ENCODE measurements at places on chromosomes 16 and 17.

GRCh38 chr17:1455291-1455796 lies 688 bp downstream of the CRK start:
- no peaks in the 10 kb centered on the region for H3K27me3 ChIP-seq
- H3K4me3 ChIP-seq: peak overlapping the region; percentile 81
- no peaks in the 10 kb centered on the region for H3K36me3 ChIP-seq
- peaks cover 39% of the 10 kb centered on the region for H3K4me1 ChIP-seq
- H3K27ac ChIP-seq: peak overlapping the region; percentile 94

DNA sequence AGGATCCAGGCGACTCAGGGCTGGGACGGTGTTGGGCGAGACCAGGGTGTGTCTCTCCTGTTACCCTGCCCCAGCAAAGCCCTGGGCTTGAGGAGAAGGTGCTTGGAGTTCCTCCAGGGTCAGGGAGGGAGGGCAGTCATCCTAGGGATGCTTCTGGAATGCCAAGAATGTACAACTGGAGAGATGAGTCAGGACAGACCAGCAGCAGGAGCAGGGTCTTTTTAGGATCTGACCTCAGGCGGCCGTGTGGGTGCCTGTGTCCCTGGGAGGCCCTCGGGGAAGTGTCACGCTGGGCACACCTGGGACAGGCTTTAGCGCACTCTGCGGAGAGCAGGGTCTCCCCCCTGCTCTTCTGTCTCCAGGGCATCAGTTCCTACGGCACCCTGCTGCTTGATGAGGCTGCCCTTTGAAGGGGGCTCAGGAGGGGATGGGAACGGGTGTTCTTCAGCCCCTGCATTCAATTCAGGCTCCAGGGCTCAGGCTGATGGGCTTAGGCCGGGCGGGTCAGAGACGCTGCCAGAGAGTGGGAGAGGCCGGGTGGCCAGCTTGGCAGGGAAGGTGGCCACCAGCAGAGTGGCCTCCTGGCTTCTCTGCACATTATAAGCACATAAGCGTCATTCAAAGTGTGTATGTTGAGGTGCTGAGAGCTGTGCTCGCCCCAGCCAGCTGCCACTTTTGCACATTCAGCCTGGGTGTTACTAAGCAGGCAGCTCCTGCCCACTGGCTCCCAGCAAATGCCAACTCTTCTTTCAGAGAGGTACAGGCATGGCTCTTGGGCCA lies 8.4 kb upstream of the MTSS2 start:
- H3K27ac ChIP-seq: no peak overlapping the region
- H3K4me1 ChIP-seq: no peaks in the 10 kb centered on the region
- H3K27me3 ChIP-seq: no peaks in the 10 kb centered on the region
- no peaks in the 10 kb centered on the region for H3K36me3 ChIP-seq
- no peak for DNase-seq

- no peaks in the 10 kb centered on the region for H3K27me3 ChIP-seq
- peaks cover 14% of the 10 kb centered on the region for H3K4me1 ChIP-seq
- H3K27ac ChIP-seq: no peak overlapping the region
- DNase-seq: no peak
Observed at GRCh38 chr17:35138218-35138617, 3.9 kb downstream of the NLE1 start.

GRCh38 chr16:58425756-58426494 lies 33.7 kb downstream of the GINS3 start:
- H3K4me3 ChIP-seq: no peak overlapping the region
- H3K27ac ChIP-seq: no peak overlapping the region
- no peaks in the 10 kb centered on the region for H3K36me3 ChIP-seq
- peaks cover 11% of the 10 kb centered on the region for H3K4me1 ChIP-seq
- no peaks in the 10 kb centered on the region for H3K27me3 ChIP-seq

DNA sequence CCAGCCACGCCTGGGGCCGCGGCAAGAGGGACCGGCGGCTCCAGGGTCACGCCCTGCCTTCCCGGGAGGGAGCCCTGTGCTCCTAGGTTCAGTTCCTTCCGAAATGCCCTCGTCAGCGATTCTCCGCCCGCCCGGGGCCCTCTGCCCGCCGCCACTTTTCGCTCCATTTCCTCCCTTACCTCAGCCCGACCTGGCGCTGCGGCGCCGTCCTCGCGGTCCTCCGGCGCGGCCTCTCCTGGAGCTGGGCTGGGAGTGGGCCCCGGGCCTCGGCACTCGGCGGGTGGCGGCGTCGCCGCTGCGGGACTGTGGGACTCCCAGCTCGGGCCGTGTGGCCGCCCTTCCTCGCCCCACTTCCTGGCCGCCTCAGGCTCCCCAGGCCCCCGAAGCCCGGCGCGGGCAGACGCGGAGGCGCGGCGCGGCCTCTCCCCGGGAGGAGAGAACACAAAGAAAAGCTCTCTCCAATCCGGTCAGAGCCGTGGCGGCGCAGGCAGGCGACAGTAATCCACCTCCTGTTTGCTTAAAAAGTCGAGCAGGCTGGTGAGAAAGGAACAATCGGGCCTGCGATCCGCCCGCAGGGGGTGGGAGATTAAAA lies 1.6 kb downstream of the BAHCC1 start:
- H3K27me3 ChIP-seq: peaks cover 72% of the 10 kb centered on the region
- H3K4me3 ChIP-seq: peak overlapping the region; percentile 32
- H3K4me1 ChIP-seq: peaks cover 62% of the 10 kb centered on the region

- peaks cover 77% of the 10 kb centered on the region for H3K4me1 ChIP-seq
- H3K27ac ChIP-seq: peak overlapping the region; percentile 89
- H3K4me3 ChIP-seq: peak overlapping the region; percentile 49
- H3K27me3 ChIP-seq: no peaks in the 10 kb centered on the region
- peak; percentile 74 for DNase-seq
Observed at GRCh38 chr17:48427598-48427997, 2.4 kb downstream of the SKAP1 start.

DNA sequence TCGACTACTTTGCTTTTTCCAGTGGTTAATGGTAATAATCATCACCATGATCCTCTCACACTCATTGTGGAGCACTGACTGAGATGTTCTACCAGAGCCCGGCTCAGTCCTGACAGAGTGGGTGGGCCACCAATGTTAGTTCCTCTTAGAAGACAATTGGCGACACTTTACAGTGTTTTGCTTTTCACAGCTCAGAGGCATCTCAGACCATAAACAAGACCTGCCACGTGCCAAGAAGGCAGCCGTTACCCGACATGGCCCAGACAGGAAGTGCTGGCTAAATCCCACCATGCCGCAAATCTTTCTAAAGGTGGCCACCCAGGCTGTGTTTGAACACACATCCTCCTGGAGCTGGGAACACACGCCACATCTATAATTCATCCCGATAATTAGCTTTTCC lies 103.7 kb downstream of the XYLT1 start:
- peaks cover 100% of the 10 kb centered on the region for H3K4me1 ChIP-seq
- no peak for DNase-seq
- no peaks in the 10 kb centered on the region for H3K36me3 ChIP-seq

- DNase-seq: no peak
- no peaks in the 10 kb centered on the region for H3K4me1 ChIP-seq
- H3K36me3 ChIP-seq: no peaks in the 10 kb centered on the region
- H3K4me3 ChIP-seq: no peak overlapping the region
- no peaks in the 10 kb centered on the region for H3K27me3 ChIP-seq
Observed at GRCh38 chr16:86949630-86950029, 367.6 kb downstream of the C16orf95 start.

- H3K4me3 ChIP-seq: no peak overlapping the region
- no peaks in the 10 kb centered on the region for H3K4me1 ChIP-seq
- H3K27me3 ChIP-seq: no peaks in the 10 kb centered on the region
- H3K27ac ChIP-seq: no peak overlapping the region
- peak; percentile 3 for DNase-seq
Observed at GRCh38 chr16:303760-304505, 21.0 kb downstream of the PDIA2 start.

DNA sequence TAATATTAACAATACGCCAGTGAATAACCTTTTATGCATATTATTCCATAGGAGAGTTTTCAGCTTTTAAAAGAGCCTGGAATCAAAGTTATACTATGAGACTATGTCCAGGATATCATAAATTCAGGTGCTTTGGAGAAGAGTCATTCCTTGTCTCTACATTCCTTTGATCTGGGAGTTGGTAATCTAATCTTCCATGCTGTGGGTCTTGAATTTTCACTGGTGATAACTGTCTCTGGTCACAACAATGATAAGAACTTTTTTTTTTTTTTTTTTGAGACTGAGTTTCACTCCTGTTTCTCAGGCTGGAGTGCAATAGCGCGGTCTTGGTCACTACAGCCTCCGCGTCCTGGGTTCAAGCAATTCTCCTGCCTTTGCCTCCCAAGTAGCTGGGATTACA lies 50.8 kb downstream of the CHD9 start:
- DNase-seq: no peak
- H3K27ac ChIP-seq: no peak overlapping the region
- no peaks in the 10 kb centered on the region for H3K36me3 ChIP-seq
- H3K4me3 ChIP-seq: no peak overlapping the region
- no peaks in the 10 kb centered on the region for H3K4me1 ChIP-seq

DNA sequence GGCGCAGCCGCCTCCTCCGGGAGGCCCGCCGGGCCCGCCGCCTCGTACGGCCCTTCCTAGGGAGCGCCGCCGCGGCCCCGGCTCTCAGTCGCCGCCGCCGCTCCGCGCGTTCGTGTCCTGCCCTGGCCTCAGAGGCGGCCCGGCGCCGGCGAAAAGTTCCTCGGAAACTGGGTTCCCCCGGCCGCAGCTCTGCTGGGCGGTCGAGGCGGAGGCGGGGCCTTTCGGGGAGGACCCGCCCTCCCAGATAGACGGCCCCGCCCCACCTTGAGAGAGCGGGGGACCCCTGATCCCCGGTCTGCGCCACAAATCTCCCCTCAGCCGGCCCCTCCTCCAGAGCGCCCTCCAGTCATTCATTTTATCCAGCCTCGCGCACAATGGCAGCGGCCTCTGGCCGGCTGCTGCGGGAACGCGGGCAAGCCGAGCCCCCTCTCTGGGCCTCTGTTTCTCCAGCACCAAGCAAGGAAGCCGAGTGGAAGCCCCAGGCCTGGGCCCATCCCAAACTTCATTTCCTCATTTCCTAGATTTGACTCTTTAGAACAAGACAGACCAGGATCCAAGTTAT lies at the start of gene SREBF1:
Gene SREBF1 (minus strand): TSS at position 169 of the 562 bp plus-strand sequence. CDS start 169 bp downstream, outside the sequence.
- H3K4me3 ChIP-seq: peak within 1 kb of the TSS; percentile 48
- peak; percentile 54 for DNase-seq
- peak within 1 kb of the TSS; percentile 98 for H3K27ac ChIP-seq

DNA sequence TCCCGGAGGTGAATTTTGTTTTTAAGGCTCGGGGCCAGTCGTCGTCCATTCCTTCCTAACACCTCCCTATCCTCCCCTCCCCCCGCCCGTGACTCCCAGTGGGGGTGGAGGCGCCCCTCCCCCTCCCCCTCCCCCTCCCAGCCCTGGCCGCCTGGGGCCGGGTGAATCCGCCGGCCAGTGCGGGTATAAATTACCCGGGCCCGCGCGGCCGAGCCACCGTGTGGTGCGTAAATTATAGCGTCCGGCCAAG lies 2.0 kb upstream of the GSE1 start:
- H3K4me1 ChIP-seq: peaks cover 36% of the 10 kb centered on the region
- H3K27ac ChIP-seq: peak overlapping the region; percentile 26
- H3K27me3 ChIP-seq: no peaks in the 10 kb centered on the region
- DNase-seq: no peak

DNA sequence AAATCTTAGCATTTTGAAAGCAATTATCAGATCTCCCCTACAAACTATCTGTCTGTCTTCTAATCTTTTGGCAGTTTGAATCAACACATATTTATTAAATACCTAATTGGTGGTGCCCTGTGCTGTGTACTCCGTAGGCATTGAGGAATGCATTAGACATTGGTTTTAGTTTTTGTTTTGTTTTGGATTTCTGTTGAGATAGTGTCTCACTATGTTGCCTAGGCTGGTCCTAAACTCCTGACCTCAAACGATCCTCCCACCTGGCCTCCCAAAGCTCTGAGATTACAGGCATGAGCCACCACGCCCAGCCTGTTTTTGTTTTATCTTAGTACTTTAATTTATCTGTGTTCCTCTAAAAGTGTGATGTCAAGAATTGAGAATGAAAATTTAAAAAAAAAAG lies 124.8 kb upstream of the RBL2 start:
- peaks cover 8% of the 10 kb centered on the region for H3K36me3 ChIP-seq
- H3K27ac ChIP-seq: no peak overlapping the region
- no peak overlapping the region for H3K4me3 ChIP-seq
- no peaks in the 10 kb centered on the region for H3K4me1 ChIP-seq
- no peaks in the 10 kb centered on the region for H3K27me3 ChIP-seq

GRCh38 chr17:57589151-57590034 lies 155.7 kb downstream of the CCDC182 start:
- no peak overlapping the region for H3K4me3 ChIP-seq
- peaks cover 4% of the 10 kb centered on the region for H3K36me3 ChIP-seq
- H3K4me1 ChIP-seq: no peaks in the 10 kb centered on the region
- H3K27ac ChIP-seq: no peak overlapping the region
- no peaks in the 10 kb centered on the region for H3K27me3 ChIP-seq

GRCh38 chr17:1967213-1967612 lies 57.9 kb downstream of the RTN4RL1 start:
- no peak overlapping the region for H3K4me3 ChIP-seq
- no peak overlapping the region for H3K27ac ChIP-seq
- DNase-seq: no peak

DNA sequence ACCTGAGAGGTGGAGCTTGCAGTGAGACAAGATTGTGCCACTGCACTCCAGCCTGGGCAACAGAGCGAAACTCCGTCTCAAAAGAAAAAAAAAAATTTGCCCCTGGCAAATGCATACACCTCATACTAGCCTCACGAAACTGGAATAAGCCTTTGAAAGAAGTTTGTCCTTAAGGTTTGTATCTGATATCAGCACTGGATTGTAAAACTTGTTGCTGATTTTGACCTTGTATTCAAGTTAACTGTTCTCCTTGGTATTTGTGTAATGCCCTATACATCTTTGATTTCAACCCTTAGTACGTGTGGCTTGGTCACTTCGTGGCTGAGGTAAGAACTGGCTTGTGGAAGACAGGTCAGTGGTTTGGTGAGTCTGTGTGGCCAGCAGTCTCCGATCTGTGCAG lies 6.2 kb upstream of the FLCN start:
- peaks cover 19% of the 10 kb centered on the region for H3K36me3 ChIP-seq
- H3K27ac ChIP-seq: no peak overlapping the region
- H3K4me3 ChIP-seq: no peak overlapping the region
- DNase-seq: no peak

- H3K36me3 ChIP-seq: peaks cover 69% of the 10 kb centered on the region
- no peak overlapping the region for H3K4me3 ChIP-seq
- no peak overlapping the region for H3K27ac ChIP-seq
- no peaks in the 10 kb centered on the region for H3K27me3 ChIP-seq
- peaks cover 17% of the 10 kb centered on the region for H3K4me1 ChIP-seq
Observed at GRCh38 chr17:49723423-49723822, 15.7 kb upstream of the SLC35B1 start.

- peaks cover 21% of the 10 kb centered on the region for H3K36me3 ChIP-seq
- peak overlapping the region; percentile 53 for H3K4me3 ChIP-seq
- peak overlapping the region; percentile 64 for H3K27ac ChIP-seq
- H3K27me3 ChIP-seq: no peaks in the 10 kb centered on the region
- DNase-seq: no peak
Observed at GRCh38 chr17:75854101-75854748, 910 bp downstream of the WBP2 start.

GRCh38 chr16:3482659-3483241 lies 12.5 kb downstream of the C16orf90 start:
- H3K27ac ChIP-seq: no peak overlapping the region
- DNase-seq: no peak
- no peak overlapping the region for H3K4me3 ChIP-seq
- no peaks in the 10 kb centered on the region for H3K4me1 ChIP-seq
- peaks cover 68% of the 10 kb centered on the region for H3K36me3 ChIP-seq
- no peaks in the 10 kb centered on the region for H3K27me3 ChIP-seq

All from CD4-positive, alpha-beta memory T cell (primary cell).